ENCODE measurements at places on chromosomes 7 and 10. TPM values are rescaled to one million over a fixed set of nuclear protein-coding genes. Genes with fewer than 3 reads are reported as not detected.

GRCh38 chr10:88879534-88880281 lies at the start of gene STAMBPL1:
STAMBPL1 (plus strand) TSS chr10:88880245; CDS start chr10:88901709, 21,464 bp downstream.
- DNase-seq: no peak

DNA sequence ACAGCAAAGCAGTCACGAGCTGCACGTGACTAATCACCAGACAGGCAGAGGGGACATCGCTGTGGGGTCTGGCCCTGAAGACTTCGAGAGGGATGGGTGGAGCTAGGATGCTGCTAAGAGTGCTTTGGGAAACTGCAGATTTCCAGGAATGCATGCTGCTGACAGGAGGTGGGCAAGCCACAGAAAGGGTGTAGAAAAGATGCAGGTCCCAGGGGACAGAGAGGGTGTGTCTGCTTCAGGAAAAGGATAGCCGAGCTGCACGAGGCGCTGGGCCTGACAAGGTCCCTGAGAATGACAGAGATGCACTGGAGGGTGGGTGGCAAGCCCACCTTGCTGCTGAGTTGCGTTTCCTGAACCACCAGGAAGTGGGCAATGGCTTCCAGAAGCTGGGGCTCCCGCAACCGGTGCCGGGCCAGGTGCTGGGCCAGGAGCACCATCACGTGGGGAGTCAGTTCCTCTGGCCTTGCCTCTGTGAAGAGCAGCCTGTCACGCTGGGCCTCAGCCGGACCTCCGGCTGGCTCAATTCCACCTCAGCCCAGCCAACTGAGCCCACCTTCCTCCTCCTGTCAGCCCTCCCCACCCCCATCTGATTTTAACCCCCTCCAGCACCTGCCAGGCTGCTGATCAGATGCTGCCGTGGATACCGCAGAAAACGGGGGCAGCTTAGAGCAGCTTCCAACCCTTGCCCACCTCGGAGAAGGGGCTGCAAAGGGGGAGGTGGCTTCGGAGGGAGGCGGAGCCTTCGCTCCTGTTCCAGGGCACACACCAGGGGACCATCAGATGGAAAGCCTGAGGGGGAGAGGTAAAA lies 2.2 kb downstream of the FASTK start:
- DNase-seq: no peak

GRCh38 chr10:111129363-111129762 lies 52.5 kb downstream of the ADRA2A start:
- no peak for DNase-seq

DNA sequence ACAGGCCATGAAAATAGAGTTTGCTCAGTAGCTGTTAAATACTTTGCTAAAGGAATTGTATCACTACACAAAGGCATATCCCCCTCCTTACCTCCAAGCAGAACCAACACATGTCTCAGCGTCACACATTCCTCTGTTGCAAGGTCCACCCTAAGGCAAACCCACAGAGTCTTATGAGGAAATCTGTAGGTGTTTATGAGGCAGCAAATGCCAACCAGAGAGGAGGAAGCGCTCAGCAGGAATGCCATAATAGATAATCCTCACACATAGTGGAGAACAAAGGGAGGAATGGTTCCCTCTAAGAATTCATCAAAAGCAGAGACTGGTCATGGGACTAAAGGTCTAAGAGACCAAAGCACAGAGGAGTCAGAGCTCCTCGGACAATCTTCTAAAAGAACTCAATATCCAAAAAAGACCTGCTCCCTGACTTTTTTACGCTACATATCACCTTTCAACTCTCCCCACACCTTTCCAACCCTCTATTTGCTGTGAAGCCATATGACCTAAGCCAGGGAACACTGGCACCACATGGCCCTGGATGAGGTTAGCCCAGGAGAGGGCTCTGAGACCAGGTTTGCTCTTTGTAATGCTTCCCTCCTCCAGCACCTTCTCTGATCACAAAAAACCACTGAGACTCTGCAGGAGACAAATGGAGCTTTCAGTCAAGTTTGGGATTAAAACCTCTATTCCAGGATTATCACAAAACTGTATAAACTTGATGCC lies 7.3 kb downstream of the SLC25A13 start:
- DNase-seq: peak; percentile 75

GRCh38 chr7:30728591-30729100 lies 23.3 kb upstream of the INMT start:
- no peak for DNase-seq

- no peak for DNase-seq
These were observed 2.6 kb upstream of the SEC31B start for GRCh38 chr10:100522107-100522801.

- no peak for DNase-seq
These were observed 41.7 kb upstream of the ZMIZ2 start for GRCh38 chr7:44706788-44707557.

Gene C7orf33
- total RNA-seq: not detected

GRCh38 chr7:36795451-36796021 lies 71.2 kb upstream of the AOAH start:
- DNase-seq: no peak

DNA sequence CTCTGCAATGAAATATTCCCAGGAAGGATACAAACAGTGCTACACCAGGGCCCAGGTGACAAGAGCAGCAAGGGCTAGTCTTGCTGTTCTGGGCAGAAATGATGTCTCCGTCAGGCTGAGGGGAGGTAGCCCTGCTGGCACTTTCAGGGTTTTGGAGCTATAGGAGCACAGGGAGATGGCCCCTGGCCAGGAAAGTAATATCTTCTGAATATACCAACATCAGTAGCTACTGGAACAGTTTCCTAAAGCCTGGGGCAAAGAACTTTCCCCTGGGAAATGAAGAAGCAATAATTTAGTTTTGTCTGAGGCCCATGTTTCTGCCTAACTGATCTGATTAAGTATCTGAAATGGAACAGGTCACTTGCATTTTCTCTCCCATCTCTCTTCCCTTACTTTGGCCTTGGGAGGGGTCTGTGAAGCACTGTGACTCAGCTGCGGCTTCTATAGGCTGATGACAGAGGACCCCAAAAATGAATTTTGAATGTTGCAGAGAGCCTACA lies 489.1 kb upstream of the PODXL start:
- no peak for DNase-seq

DNA sequence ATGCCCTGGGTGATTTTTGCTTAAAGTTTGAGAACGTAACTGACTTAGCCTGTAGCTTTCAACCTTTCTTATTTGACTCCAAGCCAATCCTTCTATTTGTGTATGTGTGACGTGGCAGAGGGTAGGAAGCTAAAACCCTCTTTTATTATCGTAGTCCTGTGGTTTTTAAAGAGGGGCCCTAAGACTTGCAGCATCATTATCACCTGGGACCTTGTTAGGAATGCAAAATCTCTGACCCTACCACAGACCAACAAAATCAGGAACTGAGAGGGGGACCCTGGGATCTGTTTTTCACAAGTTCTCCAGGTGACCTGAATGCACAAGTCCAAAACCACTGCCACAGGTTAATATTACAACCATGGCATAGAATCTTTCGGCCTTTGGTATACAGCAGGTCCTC lies 80.1 kb downstream of the OSBPL3 start:
- no peak for DNase-seq

Gene IGFBP3
- 20.1 TPM for total RNA-seq

Gene DIP2C
- total RNA-seq: 3.4 TPM

GRCh38 chr7:100683659-100684533 lies 10.2 kb downstream of the GIGYF1 start:
- DNase-seq: no peak

GRCh38 chr10:124740369-124741280 lies 3.6 kb downstream of the FAM53B start:
- peak; percentile 75 for DNase-seq

GRCh38 chr7:136993377-136993776 lies 124.9 kb downstream of the CHRM2 start:
- no peak for DNase-seq

Gene PLXNA4
- 6.2 TPM for total RNA-seq

- DNase-seq: peak; percentile 7
These were observed 4.4 kb downstream of the RAB11FIP2 start for GRCh38 chr10:118042336-118042735.

DNA sequence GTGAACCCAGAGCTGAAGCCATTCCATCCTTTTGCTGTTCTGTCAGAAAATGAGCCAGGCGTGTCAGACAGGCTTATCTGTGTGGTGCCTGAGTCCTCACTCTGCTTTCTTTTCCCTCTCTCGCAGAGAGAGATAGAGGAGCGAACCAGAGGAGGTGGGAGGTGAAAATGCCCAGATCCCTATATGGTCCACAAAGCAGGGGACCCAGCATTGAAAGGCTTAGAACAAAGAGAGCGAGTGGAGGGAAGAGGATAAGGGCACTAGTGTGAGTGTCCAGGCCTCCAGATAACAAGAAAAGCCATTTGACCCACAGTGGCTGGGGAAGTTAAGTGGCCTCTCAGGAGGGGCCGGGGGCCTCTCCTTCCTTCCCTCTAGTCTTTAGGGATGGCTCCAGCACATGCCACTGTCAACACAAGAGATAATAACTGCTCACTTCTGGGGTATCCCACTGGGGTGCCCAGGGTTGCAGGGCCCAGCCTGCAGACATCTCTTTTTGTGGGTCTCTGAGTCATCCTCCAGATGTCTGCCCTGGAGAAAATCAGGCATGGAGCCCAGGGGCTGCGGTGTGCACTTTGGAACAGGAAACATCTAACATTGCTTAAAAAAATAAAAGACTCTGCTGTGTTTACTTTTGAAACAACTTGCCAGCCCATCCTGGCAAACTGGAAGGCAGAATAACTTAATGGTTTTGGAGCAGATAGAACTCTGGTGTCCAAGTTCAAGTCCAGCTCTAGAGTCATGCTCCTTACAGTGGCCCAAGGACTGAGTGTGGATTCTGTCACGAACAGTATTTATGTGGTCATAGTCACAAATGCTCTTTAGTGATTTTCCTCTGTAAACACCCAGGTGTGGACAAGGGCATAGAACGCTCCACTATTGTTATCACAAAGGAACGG lies 189.5 kb downstream of the CXCL12 start:
- DNase-seq: peak; percentile 96

DNA sequence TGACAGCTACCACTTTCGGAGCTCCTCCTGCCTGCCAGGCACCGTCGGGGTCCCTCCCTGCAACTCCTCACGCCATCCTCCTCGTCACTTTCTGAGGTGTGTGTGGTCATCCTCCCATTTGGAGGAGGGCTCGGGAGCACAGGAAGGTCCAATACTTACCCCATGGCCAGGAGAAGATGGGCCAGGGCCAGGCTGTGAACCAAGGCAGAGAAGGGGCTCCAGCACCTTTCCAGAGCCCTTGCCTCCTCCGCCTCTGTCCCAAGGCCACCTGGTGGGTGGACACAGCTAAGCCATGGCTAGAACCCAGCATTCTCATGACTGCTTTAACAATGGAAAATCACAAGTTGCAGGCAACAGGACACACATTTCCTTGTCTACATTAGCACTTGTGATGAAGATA lies 215.5 kb downstream of the TCERG1L start:
- no peak for DNase-seq

Gene TAS2R3
- total RNA-seq: not detected

GRCh38 chr10:31318854-31319601 lies at the start of gene ZEB1:
ZEB1 (plus strand) TSS chr10:31319216; CDS start chr10:31319235, 19 bp downstream.
- peak; percentile 86 for DNase-seq

Gene TRDMT1
- 2.6 TPM for total RNA-seq

Gene PALD1
- total RNA-seq: 0.20 TPM

GRCh38 chr7:81013083-81013817 lies 94.4 kb upstream of the SEMA3C start:
- DNase-seq: peak; percentile 79

DNA sequence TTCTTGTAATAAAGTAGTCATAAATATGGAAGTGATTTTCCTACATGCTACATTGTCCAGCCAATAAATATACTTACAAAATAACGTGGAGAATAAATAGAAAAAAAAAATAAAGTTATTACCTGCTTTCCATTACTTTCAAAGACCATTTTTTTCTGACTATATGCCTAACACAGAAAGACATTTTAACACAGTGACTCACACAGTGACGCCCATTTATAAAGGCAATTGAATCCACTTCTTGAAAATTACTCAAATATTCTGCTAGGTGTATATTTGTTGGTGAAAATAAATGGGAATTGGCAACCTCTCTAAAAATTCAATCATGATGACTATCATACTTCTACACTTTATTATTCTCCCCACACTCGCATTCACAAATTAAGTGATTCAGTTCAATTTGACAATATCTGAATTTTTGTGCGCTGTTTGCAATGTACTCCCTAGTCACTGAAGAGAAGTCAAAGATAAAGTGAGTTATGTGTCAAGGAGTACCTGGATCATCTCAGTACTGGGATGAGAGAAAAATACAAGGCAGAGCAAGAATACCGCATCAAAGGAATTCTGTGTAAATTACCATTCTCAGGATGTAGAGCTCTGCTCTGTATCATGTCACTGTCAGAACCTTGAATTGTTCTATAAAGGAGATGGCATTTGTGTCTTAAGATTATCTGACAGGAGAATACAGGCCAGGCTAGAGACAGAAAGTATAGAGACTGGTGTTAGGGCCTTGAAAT lies 642.7 kb downstream of the IPMK start:
- no peak for DNase-seq

GRCh38 chr7:1361016-1361755 lies 98.1 kb downstream of the MICALL2 start:
- DNase-seq: no peak

Gene SPDYE16
- total RNA-seq: 0.22 TPM

Gene MXI1
- total RNA-seq: 14.4 TPM

Gene LIPK
- total RNA-seq: not detected

- no peak for DNase-seq
These were observed 139.0 kb downstream of the ZMIZ1 start for GRCh38 chr10:79207726-79208125.

GRCh38 chr7:12328888-12329770 lies 74.5 kb downstream of the VWDE start:
- DNase-seq: peak; percentile 17

DNA sequence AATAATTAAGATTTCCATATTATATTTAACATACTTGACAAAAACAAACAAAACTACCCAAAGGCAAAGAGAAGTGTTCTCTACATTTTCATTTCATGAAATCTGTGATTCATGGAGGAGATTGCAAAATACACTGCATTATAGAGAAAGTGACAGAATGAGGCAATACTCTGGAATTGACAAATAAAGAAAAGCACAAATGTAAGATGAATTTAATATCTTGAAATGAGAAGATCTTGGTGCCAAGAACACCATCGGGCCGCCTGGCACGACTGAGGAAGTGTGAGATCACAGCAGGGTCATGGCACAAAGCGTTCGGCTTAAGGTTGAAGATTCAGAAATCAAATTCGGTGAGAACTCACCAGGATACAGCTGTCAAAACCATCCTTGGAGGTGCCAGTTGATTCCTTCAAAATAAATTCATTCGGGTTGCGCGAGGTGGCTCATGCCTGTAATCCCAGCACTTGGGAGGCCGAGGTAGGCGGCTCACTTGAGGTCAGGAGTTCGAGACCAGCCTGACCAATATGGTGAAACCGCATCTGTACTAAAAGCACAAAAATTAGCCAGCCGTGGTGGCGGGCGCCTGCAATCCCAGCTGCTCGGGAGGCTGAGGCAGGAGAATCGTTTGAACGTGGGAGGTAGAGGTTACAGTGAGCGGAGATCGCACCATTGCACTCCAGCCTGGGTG lies 174.0 kb upstream of the PFKP start:
- DNase-seq: no peak

Gene MYL7
- not detected for total RNA-seq

- DNase-seq: peak; percentile 0
These were observed 694.1 kb downstream of the ANKRD7 start for GRCh38 chr7:118918556-118918955.

Gene OTUD1
- 3.7 TPM for total RNA-seq

- peak; percentile 85 for DNase-seq
These were observed 138.8 kb downstream of the CFAP58 start for GRCh38 chr10:104492329-104492940.

- DNase-seq: no peak
These were observed 7.7 kb downstream of the CHPF2 start for GRCh38 chr7:151239837-151240459.
